Lung microvascular endothelial cell (primary cell): ENCODE measurements at places on chromosomes 4 and X. TPM values are rescaled to one million over a fixed set of nuclear protein-coding genes. Genes with fewer than 3 reads are reported as not detected.

DNA sequence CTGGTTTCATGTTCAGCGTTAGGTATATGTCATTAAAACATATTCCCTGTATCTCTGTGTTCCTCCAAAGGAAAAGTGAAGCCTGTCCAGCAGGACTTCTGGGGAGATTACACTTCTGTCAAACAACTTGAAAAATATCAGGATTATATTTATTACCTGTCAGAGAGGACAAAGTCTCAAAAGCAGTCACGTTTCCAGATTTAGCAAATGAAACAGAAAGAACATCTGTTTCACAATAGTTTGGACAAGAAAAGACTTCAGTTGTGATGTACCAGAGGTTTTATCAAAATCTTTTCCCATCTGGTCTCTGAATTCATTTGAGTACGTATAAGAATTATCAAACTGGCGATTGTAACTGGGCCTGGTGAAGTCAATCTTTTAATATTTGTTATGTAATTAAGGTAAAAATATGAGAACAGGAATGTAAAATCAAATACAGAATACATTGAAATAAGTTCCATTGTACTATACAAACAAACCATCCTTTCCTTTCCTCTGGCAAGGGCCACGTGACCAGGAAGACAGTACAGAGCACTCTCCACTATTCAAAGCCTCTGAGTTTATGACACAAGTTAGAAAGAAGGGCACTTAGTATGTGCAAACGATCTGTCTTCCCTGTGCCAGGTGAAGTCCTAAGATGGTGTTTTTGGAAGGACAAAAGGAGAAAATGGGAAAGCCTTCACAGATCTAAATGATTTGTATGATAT is 3.2 kb downstream of the CASP3 start:
- peak; percentile 37 for DNase-seq

DNA sequence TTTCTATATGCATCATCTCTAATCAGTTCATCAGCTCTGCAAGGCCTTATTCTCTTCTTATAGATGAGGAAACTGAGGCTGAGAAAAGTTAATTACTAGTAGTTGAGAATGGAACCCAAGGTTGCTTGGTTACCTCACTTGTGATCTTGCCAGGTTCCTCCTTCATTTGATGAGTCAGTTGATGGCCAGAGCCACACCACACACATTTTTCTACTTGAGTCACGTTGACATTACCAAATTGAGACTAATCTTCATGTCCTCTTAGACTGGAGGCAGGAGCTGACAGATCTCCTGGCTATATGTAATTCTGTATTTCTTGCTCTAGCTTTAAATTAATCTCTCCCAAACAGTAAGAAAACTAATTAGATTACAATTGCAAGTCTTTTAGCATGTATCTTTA is 428.4 kb downstream of the AFF2 start:
- DNase-seq: no peak

DNA sequence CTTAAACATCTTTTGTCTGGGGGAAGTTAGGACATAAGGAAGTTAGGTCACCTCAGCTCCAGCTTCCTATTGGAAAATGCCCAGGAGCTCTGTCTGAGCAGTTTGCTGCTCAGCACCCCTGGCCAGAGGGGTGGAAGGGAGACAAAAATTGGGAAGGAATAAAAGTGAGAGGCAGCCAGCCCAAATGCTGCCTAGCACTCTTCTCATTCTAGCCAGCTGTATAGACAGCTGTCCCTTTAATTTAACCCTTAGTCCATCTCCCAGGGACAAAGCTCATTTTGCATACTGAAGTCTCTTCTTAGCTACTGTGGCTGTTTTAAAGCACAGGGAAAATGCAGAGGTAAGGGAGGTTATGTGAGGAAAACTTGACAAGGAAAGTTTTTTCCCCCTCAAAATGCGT is 89.5 kb upstream of the CITED1 start:
- DNase-seq: no peak

GRCh38 chr4:131302108-131302507 is 1847.0 kb upstream of the PCDH10 start:
- no peak for DNase-seq

DNA sequence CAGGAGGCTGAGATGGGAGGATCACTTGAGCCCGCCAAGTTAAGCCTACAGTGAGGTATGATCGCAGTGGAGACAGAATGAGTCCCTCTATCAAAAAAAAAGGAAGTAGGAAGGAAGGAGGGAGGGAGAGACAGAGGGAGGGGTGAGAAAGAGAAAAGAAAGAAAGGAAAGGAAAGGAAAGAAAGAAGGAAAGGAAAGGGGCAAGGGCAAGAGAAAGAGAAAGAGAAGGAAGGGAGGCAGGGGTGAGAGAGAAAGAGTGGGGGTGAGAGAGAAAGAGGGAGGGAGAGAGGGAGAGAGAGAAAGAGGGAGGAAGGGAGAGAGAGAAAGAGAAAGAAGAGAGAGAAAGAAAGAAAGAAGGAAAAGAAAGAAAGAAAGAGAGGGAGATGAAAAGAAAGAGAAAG is 13.2 kb downstream of the ELF2 start:
- no peak for DNase-seq

GRCh38 chr4:41057467-41057866 is 156.9 kb downstream of the APBB2 start:
- no peak for DNase-seq

DNA sequence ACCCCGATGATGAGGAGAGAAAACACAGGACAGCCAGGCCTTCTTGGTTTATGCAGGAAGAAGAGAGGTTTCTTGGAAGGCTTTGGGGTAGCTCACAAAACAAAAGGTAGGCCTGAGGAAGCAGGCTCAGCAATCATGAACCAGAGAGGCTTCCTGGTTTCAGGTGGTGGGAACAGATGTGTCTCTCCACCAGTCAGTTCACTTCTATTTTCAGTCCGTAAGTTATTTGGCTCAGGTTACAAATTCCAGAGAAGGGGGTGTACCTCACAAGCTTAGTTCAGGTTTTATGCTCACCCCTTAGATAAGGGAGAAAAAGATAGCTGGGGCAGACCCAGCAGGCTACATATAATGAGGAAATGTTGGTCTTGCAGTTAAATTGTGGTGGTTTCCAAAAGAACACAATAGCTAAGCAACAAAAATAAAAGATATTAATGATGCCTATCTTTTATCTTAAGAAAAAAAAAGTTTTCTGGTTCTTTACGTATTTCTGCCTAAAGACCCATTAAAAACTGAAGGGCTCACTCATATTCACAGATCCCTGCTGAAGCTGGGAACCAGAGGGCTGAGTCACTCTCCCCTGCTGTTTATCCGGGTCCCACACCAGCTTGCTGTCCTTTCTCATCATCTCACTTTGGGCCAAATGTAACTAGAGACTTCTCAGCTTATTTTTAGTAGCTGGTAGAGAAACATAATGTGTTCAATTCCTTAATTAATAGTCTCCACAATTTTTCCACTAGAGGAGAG is 177.0 kb downstream of the CAMK2D start:
- peak; percentile 37 for DNase-seq

DNA sequence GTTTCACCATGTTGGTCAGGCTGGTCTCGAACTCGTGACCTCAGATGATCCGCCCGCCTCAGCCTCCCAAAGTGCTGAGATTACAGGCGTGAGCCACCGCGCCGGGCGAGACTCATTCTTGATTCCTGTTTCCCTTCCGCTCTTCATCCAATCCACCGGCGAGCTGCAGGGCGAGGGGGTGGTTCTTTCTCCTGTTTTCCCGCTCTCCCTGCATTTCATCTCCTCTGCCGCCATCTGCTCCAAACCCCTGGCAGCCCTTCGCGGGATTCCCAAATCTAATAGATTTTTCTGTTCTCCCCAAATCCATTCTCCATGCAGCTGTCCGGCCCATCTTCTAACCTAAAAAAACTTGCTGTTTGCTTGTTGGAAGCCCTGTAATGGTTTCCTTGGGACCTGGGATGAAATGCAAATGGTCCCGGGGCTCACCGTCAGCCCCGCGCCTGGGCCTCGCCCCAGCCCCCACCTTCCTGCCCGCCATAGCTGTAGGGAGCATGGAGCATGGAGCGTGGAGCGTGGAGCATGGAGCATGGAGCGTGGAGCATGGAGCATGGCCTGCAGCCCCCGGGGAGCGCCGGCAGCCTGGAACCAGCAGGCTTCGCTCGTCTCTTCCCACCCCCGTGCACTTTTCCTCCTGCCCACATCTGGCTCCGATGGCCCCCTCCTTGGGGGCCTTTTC is 1.1 kb downstream of the ZFP42 start:
- no peak for DNase-seq

GRCh38 chr4:148076964-148077363 is 345.1 kb downstream of the ARHGAP10 start:
- no peak for DNase-seq

DNA sequence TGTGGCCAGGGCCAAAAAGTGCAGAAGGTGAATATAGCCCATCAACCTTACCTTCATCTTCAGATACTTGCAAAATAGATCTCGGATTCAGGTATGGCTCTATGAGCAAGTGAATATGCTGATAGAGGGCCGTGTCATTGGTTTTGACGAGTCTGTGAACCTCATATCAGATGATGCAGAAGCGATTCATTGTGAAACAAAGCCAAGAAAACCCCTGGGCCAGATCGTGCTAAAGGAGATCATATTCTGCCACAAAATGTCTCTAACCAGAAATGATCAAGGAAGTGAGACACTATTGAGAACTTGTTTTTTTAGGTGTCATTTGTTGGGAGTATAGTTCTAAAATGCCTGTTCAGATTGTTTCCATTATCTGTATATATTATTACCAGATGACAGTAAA is 48.3 kb downstream of the PDK3 start:
- no peak for DNase-seq

- no peak for DNase-seq
Observed at GRCh38 chr4:83993774-83994173, 457.9 kb downstream of the GPAT3 start.

DNA sequence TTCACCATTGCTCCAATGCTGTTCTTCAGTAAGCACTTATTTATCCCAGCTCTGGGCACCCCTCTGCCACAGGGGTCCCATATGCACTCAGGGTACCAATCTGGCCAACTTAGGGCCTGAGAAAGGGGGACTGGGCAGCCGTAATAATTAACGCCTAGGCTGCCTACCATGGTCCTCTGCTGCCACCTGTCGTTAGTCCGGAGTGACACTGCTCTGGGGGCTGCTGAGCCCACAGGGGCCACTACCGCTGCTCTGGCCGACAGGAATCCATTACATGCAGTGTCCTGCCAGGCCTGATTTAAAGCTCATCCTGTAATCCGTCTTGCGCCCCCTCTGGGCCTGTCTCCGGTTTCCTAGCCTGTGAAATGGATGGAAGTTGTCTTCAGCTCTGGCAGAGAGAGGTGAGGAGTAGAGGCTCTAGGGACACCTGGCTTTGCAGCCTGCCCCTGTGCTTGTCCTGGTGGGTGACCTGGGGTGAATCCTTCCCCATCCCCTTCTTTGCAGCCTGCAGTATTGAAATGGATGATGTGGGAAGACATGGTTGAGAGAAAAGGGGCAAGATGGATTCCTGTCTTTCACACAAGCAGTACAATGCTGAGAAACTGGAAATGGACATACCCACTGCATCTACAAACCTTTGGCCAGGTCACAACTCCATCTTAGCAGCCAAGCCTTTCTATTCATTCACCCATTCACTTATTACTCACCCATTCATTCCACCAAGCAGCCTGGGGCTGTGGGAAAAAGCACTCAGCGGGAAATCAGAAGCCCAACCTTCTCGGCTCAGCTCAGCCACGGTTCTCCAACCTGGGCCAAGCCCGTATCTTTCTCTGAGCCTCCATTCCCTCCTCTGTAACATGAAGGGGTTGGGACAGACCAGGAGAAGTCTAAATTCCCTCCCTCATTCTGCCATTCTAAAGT is 116.3 kb upstream of the NALF2 start:
- peak; percentile 39 for DNase-seq

GRCh38 chr4:64195582-64195981 is 213.7 kb downstream of the TECRL start:
- no peak for DNase-seq

DNA sequence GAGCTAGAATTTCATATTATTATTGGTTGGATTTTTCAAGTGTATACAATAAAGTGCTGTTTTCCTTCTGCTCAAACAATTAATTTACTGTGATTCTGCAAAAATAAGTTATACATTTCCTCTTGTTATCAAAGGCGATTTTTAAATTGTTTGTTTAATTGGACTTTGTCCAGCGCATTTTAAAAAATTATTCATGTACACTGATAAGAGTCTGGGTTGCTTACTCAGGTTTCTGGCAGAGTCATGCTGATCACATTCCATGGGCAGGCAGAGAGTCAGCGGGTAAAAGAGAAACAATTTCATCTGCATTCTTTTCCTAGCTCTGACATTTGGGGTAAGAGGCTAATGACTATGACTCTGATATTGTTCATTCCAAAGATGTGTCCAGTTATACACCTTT is 8.9 kb downstream of the FAT4 start:
- peak; percentile 77 for DNase-seq

GRCh38 chr4:4851906-4852305 is 7.6 kb upstream of the MSX1 start:
- no peak for DNase-seq

DNA sequence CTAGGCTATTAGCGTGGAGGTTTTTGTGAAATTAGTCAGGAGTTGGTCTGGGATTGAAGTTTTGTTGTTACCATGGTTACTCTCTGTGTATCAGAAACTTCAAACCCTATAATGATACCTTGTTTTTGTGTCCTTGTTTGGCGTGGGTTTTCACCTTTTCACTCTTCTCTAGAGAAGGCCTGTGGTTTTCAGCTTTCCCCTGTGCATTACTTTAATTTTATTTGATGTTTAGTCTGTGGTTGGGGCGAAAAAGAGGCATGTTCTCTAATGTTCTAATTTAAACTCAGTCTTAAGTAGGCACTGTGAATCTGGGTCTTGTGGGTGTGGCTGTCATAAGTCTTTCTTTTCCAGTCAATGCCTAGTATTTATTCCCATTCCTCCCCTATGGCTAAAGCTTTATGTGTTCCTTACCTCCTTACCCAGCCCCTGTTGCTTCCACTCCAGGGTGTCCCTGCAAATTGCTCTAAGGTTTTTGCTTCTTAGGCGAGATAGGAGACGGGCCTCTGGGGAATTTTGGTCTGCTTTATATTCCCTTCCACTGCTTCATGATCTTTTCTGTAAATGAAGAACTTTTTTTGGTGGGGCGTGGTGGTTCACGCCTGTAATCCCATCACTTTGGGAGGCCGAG is 326.3 kb upstream of the ZCCHC13 start:
- DNase-seq: no peak

DNA sequence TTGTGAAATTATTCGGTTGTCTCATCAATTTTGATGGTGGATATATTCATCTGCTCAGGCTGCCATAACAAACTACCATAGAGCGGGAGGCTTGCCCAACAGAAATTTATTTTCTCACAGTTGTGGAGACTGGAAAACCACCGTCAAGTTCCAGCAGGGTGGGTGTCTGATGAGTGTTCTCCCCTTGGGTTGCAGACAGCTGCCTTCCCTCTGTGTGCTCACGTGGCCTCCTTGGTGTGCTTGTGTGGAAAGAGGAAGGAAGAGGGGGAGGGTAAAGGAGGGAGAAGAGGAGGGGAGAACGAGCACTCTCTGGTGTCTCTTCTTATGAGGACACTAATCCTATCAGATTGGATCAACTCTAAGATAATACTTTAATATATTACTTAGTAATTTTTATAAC is 123.8 kb upstream of the TEX13D start:
- DNase-seq: no peak

- no peak for DNase-seq
Observed at GRCh38 chr4:56092540-56092939, 143.8 kb downstream of the CEP135 start.

Gene SLC4A4
- not detected in 2 replicates for total RNA-seq

Gene HSFX4
- total RNA-seq: not detected in 2 replicates

Gene TCEAL7
- 0.22 TPM in 1 of 2 replicates, not detected in the other for total RNA-seq

Gene BEX1
- total RNA-seq: 0.22 TPM in 1 of 2 replicates, not detected in the other

Gene SSR4
- total RNA-seq: 178 and 209 TPM in 2 replicates

Gene ABLIM2
- total RNA-seq: 1.1 and 5.2 TPM in 2 replicates

Gene GPRIN3
- total RNA-seq: 0.40 and 0.65 TPM in 2 replicates

Gene SPANXC
- total RNA-seq: not detected in 2 replicates

Gene CLGN
- under 0.01 TPM in 2 replicates for total RNA-seq

Gene ARR3
- total RNA-seq: not detected in 2 replicates

Gene DAPP1
- total RNA-seq: not detected in 2 replicates
